ENCODE measurements at places on chromosomes 2 and 18.

DNA sequence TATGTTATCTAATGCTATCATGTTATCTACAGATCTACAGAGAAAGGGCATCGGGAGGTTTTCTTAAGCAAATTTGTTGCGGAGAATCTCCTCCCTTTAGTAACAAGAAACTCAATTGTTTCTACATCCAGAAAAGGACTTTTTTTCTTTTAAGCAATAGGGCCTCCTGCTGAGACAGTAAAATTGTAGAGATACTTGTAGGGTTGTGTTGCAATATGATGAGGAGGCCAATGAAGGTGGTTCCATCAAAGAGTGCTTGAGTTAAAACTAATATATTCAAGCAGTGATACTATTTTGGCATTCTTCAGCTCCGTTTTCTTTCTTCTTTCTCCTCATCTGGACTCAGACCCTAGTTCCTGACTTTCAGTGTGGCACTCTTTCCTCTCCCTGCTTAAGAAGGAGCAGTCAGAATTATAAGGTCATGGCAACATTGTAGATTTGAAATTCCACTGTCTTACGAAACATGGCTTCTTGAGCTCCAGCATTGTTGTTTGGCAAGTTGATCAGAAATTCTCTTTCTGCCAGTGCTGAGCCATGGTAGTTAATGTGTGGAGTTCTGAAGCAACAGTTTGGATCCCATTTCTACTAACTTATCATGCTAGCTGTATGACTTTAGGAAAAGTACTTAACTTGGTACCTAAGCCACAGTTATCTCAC, 202.0 kb upstream of the SLC14A2 start:
- DNase-seq: no peak

GRCh38 chr2:10276481-10277292, 26.0 kb upstream of the HPCAL1 start:
- DNase-seq: no peak

GRCh38 chr18:76432274-76432755, 62.7 kb downstream of the ZNF516 start:
- no peak for DNase-seq

DNA sequence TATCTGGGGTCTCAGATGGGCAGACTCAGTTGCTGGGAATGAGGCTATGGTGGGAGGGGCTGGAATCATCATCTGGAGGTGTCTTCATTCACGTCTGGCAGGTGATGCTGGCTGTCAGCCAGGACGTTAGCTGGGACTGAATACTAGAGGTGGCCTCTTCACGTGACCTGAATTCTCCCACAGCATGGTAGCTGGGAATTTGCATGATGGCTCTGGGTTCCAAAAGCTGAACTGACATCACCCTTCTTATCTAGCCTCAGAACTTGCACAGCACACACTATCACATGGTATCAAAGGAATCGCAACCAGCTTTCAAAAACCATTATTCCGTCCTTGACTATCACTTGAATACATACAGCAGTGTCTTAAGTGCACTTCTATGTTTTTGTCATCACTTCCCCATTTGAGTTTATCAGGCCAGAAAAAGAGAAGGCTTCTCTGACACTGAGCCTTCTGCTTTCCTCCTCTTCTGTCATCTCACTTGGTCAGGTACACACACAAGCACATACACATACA, 53.0 kb upstream of the LRP2 start:
- DNase-seq: no peak

DNA sequence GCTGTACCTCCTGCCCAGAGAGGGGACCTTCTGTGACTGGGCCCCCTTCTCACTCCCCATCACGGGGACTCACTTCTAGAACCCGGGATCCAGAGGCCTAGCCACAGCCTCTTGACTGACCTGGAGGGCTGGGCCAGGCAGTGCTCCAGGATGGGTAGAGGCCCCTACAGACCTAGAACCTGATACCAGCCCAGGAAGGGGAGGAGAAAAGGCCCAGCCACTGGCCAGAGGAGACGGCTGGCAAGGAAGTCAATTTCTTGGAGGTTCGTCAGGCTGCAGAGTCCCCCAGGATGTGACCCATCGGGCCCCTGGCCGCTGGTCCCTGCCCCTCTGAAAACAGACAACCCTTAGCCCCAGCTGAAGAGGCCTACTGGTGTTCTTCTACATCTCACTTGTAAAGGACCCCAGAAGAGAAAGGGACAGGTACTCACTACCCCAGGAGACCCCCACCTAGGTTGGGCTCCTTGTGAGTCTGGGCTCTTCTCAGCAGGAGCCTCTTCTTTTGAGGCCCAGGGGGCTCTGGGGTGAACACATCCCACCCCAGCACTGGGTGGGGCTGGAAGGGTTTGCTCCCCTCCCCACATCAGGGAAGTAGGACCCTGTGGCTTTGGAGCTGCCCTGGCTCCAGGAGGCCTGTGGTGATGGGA, 86.0 kb downstream of the STPG4 start:
- no peak for DNase-seq

GRCh38 chr2:213279971-213280370, 4.3 kb upstream of the SPAG16 start:
- no peak for DNase-seq

DNA sequence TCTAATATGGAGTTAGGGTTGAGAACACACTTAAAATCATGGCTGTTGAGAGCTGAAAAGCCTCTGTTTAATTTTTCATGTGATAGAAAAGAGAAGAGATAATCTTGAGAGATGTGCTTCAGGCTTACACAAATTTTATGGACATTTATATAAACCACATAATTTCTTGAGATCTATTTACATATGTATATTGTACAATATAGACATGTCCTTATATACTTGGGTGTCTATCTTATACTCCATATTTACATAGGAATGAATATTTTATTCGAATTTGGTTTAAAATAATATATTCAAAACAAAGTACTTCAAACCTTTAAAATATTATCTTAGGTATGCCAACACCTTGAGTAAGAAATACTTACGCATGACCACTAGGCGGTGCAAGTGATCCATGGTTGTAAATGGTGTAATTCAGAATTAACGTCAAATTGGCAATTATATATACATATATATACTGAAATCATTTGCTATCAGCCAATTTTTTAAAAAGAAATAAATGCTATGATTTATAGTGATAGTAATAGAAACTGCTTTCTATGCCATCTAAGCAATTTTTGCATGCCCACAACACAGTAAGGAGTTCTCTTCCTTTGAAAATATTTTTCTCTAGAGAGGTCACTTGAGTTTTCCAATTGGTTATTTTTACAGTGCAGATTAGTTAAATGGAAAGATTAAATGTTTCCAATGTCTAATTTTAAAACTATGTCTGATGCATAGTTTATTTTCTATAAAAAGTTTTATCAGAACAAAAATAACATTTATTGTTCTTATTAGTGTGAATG, 37.6 kb upstream of the SPAG16 start:
- DNase-seq: no peak

- no peak for DNase-seq
Measured at GRCh38 chr2:29273004-29273684, 157.9 kb downstream of the CLIP4 start.

DNA sequence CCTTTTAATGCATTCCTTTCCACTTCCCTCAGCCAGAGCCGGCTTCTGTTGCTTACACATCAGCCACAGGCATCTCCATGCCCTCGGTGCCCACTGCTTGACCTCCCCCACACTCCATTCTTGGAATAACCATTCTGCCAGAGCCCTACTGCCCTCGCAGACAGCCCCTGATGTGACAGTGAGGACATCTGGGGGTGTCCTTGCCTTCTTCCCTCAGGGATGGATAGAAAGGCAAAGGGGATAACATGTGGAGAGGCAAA, 6.4 kb upstream of the NPPC start:
- DNase-seq: no peak

DNA sequence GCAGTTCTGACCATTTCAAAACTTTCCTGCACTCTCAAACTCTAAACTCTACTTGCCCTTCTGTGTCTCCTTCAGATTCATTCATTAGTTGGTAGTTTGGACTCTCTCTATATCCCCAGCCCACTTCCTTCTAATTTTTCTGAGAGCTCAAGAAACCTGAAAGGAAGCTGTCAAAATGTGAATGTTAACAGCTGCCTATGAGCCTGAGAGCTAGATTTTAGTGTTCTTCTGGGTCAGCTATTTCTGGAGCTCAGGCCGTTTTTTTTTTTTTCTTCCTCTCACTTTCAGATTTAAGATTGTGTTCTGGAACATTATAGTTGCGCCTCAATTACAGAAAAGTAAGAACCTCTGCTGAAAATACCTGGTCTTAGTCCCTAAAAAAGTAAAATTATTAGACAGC, 73.1 kb downstream of the RTN4 start:
- DNase-seq: no peak

DNA sequence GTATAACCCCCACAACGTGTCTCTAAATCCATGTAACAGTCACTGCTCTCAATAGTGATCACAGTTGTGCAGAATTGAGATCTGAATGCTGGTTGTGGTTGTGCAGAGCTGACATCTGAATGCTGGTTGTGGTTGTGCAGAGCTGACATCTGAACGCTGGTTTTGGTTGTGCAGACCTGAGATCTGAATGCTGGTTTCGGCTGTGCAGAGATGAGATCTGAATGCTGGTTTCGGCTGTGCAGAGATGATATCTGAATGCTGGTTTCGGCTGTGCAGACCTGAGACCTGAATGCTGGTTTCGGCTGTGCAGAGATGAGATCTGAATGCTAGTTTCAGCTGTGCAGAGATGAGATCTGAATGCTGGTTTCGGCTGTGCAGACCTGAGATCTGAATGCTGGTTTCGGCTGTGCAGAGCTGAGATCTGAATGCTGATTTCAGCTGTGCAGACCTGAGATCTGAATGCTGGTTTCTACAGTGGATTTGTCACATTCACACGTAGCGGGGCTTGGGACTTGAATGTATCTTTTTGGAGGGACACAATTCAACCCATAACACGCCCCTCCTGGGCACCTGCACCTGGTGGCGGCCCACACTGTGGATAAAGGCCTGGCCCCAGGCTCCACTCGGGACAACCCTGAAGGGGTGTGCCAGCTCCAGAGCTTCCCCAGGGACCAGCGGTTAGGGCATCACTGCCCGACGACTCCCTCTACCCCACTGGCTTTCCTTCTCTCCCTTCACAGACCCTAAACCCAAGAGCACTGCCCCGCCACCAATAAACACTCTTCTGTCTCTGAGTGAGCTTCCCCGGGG, 51.1 kb upstream of the SLC66A3 start:
- DNase-seq: no peak
